ENCODE measurements at places on chromosomes 1 and 21.
A peak's percentile ranks its signal among the peaks of the same experiment; 100 is the strongest.

DNA sequence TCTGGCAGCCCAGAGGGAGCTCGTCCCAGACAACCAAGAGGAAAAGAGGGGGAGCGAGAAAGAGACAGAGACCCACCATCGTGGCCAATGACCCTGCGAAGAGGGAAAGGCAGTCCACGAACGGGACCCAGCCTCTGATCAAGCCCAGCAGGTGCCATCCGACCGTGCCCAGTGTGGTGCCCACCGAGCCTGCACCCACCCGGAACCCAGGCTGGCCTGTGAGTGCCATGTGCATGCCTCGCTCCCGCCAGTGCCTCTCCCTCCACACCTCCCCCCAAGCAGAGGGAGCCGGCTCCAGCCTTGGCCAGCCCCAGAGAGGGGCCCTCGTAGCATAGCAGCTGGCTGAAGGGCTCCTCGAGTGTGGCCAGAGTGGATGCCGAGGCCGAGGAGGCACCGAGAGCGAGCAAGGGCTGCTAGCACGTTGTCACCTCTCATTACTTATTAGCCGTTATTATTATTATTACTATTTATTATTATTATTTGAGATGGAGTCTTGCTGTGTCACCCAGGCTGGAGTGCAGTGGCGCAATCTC lies 130.7 kb upstream of the CHRM3 start:
- DNase-seq: no peak

DNA sequence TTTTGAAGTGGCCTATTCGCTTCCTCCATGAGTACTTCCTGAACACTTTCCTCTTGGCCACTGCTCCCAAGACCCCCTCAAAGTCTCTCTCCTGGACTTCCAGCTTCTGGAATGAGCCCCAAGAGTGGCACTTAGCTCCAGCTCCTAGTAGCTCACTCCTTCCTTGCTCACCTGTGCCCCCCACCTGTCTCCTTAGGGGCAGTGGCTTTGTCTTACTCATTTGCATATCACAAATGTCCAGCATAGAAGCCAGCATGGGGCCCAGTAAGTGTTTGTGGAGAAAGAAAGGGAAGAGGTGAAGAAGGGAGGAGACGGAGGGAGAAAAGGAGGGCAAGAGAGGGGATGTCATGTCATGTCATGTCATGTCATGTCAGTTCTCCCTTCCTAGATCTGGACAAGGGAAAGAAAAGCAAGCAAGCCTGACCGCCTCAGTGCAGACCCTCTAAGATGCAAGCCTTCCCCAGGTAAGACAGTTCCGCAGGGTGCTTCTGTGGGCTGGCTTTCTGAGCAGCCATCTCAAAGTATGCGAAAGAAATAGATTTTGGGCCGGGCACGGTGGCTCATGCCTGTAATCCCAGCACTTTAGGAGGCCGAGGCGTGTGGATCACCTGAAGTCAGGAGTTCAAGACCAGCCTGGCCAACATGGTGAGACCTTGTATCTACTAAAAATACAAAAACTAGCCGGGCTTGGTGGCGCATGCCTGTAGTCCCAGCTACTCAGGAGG lies 6.9 kb upstream of the MX1 start:
- DNase-seq: no peak

GRCh38 chr1:40884055-40884795 lies 22.1 kb upstream of the CITED4 start:
- DNase-seq: no peak

DNA sequence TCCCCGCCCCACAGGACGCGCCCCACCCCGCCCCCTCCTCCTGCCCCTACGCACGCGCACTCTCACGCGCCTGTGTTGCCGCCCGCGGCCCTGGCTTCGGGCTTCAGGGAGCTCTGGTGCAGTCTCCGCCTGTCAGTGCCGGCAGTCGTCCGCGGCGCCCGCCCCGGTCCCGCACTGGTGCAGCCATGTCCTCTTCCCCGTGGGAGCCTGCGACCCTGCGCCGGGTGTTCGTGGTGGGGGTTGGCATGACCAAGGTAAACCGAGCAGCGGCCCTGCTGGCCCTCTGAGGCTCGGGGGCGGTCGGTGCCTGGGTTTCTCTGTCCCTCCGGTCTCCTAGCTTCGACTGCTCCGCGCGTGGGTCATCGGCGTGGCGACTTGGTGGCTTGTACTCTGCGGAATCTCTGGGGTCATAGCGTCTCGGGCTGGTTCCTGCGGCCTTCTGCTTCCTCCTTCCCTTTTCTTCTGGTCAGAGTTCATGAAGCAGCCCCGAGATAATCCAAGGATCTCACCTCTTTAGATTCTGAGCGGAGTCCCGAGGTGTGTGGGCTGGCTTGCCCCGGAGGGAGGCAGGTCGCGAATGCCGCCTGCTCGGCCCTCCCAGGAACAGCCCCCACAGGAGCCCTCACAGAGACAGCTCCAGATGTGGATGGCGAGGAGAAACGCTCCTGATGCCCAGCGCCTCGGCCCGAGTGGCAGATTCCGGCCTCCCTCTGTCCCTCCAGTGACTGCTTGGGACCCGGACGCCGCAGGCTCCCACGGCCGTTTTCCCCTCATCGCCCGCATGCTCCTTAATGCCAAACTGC lies at the start of gene SCP2:
TSS of gene SCP2 (plus strand) at position 65 of the 803 bp plus-strand sequence. CDS start at position 186, 121 bp downstream.
- DNase-seq: peak; percentile 91

- DNase-seq: no peak
Observed at GRCh38 chr1:151476083-151476482, 16.8 kb upstream of the POGZ start.

DNA sequence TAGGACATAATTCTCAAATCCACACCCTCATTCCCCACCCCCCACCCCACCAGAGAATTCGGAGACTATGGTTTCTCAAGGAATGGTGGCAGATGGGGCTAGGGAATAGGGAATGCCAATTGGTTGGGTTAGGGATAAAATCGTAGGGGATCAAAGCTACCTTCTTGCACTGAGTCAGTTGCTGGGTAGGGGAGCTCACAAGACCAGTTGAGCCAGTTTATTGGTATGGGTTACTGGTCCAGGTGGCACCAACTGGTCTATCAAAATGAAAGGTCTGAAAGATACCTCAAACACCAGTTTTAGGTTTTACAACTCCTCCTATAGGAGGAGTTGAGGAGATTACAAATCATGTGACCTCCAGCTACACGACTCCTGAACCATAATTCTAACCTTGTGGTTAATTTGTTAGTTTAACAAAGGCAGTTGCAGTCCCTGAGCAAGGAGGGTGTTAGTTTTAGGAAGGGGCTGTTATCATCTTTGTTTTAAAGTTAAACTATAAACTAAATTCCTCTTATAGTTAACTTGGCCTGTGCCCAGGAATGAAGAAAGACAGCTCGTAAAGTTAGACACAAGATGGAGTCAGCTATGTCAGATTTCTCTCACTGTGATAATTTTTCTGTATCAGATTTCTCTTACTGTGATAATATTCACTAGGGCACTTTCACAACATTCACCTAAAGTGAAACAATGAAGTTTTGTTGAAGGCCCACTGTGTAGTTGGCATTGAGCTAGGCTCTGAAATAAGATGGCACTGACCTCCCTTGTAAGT lies 2.5 kb downstream of the SHISAL2A start:
- no peak for DNase-seq

- DNase-seq: no peak
Observed at GRCh38 chr21:32367158-32367557, 25.7 kb downstream of the URB1 start.

GRCh38 chr1:175385316-175385715 lies 192.7 kb upstream of the KIAA0040 start:
- DNase-seq: no peak

GRCh38 chr1:34359411-34359810 lies 182.7 kb downstream of the C1orf94 start:
- DNase-seq: no peak

- no peak for DNase-seq
Observed at GRCh38 chr1:115466433-115466832, 128.4 kb upstream of the NGF start.

GRCh38 chr1:179124873-179125272 lies 43.0 kb downstream of the TOR3A start:
- no peak for DNase-seq

DNA sequence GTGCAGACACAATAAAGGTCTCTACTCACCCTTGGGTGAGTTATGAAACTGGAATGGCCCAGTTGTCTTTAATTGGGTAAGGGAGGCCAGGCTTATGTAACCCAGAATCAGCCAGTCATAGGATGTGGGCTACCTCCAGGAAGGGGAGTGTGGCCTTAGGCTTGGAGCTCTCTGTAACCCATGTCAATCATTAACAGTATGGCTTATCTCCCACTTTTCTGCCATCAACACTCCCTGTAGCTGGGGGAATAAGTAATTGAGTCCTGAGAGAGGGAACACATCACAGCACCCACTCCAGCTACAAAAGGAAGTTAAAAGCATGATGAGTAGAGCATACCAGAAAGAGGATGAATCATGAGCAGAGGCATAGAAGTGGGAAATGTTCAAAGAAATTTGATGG lies 327.0 kb upstream of the DUSP10 start:
- no peak for DNase-seq

- DNase-seq: no peak
Observed at GRCh38 chr1:67784545-67785186, 48.6 kb downstream of the GNG12 start.

DNA sequence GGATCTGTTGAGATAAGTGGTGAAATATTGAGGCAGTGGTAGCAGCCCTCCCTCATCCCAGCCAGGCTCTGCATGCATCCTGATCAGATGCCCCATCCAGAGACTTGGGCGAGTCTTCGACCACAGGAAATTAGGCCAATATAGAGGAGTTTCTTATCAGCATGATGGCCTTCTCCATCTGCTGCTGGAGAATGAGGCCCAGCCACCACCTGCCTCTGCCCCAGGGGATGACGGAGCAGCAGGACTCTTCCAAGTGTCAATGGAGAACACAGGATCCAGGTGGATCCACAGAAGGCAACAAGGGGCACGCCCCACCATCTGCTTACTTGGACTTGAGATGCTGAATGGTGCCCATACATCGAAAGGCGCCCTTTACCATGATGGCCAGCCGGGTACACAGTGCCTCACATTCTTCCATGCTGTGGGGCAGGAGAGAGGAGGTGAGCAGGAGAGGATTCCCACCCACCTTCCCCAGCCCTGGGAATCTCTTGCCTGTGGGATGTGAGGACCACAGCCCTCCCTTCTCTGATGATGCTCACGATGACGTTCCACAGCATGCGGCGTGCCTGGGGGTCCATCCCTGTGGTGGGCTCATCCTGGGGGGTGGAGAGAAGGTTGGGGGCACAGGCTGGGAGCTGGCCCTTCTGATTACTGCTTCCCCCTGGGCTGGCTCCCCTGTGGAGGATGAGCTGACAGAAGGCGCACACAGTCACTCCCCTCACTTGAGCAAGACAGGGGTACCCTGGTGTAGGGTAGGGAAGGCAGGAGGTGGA lies 91.5 kb upstream of the GCLM start:
- no peak for DNase-seq

GRCh38 chr1:4590756-4591155 lies 63.7 kb upstream of the AJAP1 start:
- peak; percentile 26 for DNase-seq

- DNase-seq: no peak
Observed at GRCh38 chr1:176222196-176222595, 15.1 kb upstream of the COP1 start.

DNA sequence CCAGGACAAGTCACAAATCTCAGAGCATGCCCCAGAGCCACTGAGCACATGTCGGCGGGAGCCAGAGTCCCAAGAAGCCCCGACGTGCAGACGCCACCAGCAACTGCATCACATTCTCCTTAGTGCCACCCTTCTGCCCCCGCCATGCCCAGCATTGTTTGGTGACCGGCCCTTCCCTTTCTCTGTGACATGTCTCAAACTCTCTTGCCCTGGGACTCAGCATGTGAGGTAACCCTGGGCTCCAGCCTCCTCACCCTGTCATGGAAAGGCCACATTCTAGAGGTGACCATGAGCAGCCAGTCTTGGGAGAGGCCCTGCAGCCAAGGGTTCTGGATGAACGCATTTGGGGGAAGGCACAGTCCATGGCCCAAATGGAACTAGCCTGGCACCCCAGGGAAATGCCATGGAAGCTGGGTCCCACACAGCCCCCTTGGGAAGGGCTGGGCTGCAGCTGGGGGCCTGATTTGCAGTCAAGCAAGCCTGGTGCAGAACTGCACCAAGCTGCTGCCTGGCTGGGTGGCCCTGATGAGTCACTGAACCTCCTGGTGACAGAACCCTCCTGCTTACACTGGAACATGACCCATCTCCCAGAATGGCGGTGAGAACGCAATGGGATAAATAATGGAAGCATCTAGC lies 94.4 kb downstream of the ITPKB start:
- DNase-seq: peak; percentile 38

GRCh38 chr1:245698860-245699259 lies 544.1 kb downstream of the KIF26B start:
- DNase-seq: peak; percentile 47

- DNase-seq: no peak
Observed at GRCh38 chr1:212610575-212610967, 2.0 kb downstream of the ATF3 start.

GRCh38 chr1:20234788-20235535 lies 48.6 kb upstream of the PLA2G2C start:
- DNase-seq: no peak

DNA sequence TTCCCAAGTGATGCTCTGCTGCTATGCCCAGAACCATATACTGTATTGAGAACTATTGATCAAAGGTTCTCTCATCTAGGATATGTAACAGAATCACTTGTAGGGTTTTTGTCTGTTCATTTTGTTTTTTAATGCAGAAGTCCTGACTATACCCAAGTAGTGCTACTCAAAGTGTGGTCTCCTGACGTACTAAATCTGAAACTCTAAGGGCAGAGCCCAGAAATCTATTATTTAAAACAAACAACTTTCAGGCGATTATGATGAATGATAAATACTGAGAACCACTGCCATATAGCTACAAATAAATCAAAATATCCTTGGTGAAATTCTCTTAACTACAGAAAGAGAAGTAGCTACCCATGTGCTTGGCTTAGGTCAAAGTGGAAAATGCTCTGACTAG lies 10.1 kb downstream of the ZZZ3 start:
- DNase-seq: no peak

- no peak for DNase-seq
Observed at GRCh38 chr21:14589855-14590563, 43.9 kb upstream of the SAMSN1 start.

GRCh38 chr1:110523011-110523410 lies 4.0 kb upstream of the KCNA10 start:
- no peak for DNase-seq

DNA sequence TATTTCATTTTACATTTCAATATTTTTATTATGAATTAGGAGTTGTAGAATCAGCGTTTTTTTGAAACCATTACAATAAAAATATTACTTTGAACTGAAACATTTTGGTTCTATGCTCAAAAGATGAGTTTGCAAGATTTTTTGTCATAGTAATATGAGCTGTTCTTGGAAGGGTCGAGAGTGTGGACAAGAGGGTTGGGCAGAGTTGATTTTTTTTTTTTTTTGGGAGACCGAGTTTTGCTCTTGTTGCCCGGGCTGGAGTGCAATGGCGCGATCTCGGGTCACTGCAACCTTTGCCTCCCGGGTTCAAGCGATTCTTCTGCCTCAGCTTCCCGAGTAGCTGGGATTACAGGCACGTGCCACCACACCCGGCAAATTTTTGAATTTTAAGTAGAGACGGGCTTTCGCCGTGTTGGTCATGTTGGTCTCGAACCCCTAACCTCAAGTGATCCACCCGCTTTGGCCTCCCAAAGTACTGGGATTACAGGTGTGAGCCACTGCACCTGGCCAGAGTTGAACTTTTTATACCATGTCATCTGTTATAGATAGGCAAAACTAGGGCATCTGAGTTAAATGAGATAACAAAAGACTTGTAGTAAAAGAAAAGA lies 3.3 kb downstream of the CACYBP start:
- no peak for DNase-seq

- DNase-seq: no peak
Observed at GRCh38 chr1:54315099-54315498, 91.1 kb downstream of the SSBP3 start.
